ENCODE measurements at places on chromosomes 4 and X.

- no peak for DNase-seq
Observed at GRCh38 chr4:144507311-144508101, 138.4 kb upstream of the HHIP start.

- DNase-seq: no peak
Observed at GRCh38 chr4:94486372-94486801, 34.6 kb downstream of the PDLIM5 start.

DNA sequence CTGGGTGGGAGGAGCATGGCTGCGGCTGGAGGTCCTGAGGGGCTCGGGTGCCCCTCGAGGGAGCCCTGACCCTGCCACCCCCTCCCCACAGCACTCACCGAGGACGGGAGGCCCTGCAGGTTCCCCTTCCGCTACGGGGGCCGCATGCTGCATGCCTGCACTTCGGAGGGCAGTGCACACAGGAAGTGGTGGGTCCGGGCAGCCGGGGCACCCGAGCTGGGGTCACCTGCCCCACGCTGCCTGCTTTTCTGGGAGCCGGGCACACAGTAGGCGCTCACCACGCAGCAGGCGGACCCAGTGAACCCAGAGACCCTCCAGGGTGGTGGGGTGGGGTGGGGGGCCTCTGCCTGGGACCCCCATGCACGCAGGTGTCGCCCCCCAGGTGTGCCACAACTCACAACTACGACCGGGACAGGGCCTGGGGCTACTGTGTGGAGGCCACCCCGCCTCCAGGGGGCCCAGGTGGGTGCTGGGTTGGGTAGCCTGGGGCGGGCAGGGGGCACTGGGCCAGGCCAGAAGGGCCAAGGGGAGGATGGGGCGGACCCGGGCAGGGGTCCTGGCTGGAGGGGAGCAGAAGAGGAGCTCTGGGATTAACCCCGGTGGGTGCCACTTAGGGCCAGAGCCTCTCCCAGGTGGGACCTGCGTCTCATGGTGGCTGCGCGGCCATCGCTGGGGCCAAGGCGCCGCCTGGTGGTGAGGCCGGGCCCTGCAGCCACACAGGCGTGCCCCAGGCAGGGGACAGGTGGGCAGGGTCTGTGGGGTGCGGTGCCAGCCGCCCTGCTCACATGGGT is 1.4 kb downstream of the HGFAC start:
- peak; percentile 13 for DNase-seq

GRCh38 chr4:118585015-118585414 is 100.2 kb upstream of the METTL14 start:
- no peak for DNase-seq

DNA sequence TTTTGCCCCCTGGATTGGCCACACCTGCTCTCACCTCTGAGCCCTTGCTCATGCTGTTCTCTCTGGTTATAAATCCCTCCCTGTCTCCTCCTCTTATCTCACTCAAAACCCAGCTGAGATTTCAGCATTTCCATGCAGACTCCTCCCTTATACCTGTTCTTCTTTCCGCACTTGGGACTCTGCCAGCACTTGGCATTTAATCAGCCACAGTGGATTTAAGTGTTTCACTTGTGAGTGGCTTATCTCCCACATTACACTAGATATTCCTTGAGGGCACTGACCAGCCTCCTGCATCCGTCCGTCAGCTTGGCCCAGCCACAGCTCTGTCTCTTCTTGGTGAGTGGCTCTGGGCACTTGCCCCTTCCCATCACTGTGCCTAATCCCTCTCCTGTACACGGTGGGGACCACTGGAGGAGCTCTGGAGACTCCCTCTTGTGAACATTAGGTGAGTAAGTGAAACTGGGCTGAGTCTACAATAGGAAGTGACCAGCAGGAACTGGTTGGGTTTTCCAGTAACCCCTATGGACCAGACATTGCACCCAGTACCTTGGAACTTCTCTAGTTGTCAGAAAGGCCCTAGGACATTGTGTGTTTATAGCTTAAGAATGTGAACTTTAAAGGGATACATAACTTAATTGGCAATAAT is 19.9 kb downstream of the FGFBP1 start:
- no peak for DNase-seq

DNA sequence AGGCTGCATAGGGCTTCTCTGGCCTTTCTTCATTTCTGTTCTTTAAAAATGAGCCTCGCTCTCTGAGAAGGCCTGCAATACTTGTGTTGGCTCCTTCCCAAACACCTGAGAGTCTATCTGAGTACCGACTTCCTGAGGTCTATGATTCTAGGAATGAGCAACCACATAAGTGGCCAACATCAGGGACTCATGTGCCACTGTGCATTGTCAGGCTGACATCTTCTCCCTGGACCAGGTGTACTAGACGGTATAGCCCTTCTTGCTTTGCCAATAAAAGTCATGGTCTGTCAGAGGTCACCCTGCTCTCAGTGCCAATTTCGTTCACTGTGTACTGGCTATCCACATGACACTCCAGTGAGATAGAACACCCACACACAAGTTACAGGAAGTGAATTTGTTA is 67.4 kb upstream of the EPHA5 start:
- no peak for DNase-seq

- DNase-seq: no peak
Observed at GRCh38 chr4:38371391-38371851, 292.6 kb upstream of the KLF3 start.

DNA sequence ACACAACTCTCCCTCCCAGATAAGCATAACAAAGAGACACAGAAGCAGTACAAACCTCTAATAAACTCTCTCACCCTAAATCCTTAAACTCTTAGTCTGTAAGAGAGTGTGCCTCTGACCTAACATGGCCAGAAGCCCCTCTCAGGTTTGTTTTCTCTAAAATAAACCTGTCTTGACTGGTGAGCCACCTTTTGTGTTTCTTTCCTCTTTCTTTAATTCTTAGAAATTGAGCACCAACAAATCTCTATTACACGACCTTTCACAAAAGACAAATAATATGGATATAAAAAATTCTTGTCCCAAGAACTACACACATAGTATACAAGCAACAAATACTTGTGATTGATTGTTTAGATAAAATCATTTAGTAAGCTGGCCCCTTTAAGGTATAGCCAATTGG is 573.7 kb downstream of the EPHA5 start:
- no peak for DNase-seq

GRCh38 chr4:183814461-183814860 is 90.6 kb upstream of the STOX2 start:
- DNase-seq: no peak

Measured in stimulated activated CD8-positive, alpha-beta memory T cell treated with anti-CD3 and anti-CD28 coated beads, Interleukin-4, amount 100 ng/mL, for 1 hour (primary cell).